ENCODE measurements at places on chromosomes 2 and 18.

DNA sequence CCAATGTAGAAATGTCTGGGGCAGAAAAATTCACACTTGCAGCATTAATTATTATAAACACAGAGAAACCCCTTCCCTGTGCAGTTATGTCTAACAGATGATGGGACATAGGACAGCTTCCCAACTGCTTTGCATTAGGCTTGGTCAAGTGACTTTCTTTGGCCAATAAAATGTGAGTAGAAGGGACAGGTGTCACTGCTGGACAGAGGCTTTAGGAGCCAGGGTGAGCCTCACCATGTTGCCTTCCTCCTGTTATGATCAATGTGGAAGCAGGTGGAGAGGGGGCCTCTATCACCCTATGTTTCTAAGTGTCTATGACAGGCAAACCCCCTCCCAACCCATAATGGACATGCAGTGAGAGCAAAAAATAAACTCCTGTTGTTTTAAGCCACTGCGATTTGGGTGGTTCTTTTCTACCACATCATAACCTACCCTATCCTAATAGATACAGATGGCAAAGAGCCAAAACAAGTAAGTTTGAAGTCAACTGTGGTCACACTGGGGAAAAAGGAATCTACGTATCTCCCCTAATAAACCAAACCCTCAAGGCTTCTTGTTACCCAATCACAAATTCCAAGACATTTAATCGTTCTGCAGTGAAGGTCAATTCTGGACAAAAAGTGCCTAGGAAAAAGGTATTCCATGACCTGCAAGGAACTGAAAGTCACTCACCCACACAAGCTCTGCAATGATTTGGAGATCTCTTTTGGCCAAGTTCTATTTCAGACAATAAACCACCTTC lies 28.6 kb upstream of the POU3F3 start:
- DNase-seq, result no peak

DNA sequence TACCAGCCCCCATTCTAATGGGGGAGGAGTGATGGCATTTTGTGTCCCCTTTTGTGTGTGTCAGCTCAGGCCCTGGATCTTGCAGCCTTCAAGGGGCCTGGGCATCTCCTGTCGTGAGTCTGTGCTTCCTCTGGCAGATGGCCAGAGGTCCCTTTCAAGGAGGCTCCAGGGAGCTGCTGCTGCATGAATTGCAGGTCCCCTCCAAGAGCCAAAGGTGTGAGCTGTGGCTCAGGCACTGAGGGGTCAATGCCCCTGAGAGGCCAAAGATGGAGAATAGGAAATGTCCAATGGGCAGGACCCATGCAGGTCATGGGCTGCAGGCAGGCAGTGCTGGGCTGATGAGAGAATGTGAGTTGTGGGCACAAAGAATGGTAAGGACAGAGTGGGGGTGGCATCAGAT lies 10.4 kb downstream of the MAB21L4 start:
- DNase-seq, result no peak

GRCh38 chr2:195486520-195486919 lies 170.5 kb upstream of the SLC39A10 start:
- no peak for DNase-seq

- no peak for DNase-seq
Observed at GRCh38 chr2:184449760-184450159, 148.6 kb upstream of the ZNF804A start.

All from hypothalamus (tissue), 51 donors.